ENCODE measurements at places on chromosomes 3 and 15.

DNA sequence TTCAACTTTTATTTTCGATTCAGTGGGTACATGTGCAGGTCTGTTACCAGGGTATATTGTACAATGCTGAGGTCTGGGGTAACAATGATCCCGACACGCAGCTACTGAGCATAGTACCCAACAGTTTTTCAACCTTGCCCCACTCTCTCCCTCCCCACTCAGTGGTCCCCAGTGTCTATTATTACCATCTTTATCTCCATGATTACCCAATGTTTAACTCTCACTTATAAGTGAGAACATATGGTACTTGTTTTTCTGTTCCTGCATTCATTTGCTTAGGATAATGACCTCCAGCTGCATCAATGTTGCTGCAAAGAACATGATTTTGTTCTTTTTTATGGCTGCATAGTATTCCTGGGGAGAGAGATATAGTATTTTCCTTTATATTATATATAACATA, 75.7 kb upstream of the EPHB3 start:
- no peak for DNase-seq

DNA sequence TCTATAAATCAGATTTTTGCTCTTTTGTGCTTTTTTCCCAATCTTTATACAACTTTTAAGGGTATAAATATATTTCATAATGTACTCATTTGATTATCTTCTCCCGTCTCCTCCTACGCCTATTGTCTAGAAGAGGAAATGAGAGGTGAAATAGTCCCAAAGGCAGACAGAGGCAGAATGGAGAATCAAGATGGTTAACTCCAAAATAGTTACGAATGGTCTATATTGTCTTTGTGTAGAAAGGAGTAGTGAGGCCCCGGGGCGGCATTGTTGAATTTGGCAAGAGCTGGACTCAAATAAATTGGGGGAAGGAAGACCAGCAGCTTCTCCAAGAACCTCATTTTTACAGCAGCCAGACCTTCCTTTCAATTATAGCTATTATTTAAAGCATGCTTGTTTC, 23.9 kb downstream of the ITPR1 start:
- DNase-seq, result no peak

- no peak for DNase-seq
These were observed 10.4 kb downstream of the ATP2B2 start for GRCh38 chr3:10495003-10495402.

DNA sequence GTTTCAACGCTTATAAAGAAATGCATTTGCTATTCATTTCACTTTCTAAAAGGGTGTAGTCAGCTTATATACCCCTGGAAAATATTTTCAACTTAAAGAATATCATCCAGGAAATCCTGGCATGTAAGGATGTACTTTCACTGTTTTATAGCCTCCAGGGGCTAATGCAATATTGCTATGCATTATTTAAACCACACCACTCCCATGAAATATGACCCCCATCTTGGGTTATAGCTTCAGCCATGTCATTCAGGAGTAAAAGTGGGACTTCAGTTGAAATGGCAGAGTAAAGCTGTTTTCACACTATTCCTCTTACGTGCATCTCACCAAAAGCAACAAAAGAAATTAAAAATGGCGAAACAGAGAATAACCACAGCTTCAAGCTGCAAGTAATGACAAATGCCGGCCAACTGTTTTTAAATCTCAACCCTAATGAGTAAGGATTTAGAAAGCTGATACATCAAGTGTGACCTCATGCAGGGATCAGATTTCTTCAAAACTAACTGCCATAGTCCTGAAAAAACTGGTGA, 84.5 kb downstream of the COL6A6 start:
- DNase-seq, result no peak

DNA sequence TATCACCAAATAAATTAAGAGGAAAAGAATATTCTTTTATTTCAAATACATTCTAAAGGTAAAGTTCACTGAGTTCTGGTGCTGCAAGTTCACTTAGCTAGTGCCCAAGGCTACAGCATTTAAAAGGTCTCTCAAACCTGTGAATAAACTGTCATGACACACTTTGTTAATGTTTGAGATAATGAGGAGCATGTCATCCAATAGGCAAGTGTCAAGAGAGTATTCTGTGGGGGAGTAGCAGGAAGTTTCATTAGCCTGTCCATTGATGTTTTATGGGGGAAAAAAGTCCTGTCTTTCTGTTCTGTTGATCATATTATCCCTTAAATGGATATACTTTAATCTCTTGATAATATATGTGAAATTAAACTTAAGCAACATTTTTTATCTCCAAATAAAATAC, 4.0 kb downstream of the SPESP1 start:
- no peak for DNase-seq

GRCh38 chr15:72318408-72318942, 1.5 kb downstream of the CELF6 start:
- DNase-seq, result no peak

- no peak for DNase-seq
These were observed 283.1 kb downstream of the NEK10 start for GRCh38 chr3:27085829-27086730.

DNA sequence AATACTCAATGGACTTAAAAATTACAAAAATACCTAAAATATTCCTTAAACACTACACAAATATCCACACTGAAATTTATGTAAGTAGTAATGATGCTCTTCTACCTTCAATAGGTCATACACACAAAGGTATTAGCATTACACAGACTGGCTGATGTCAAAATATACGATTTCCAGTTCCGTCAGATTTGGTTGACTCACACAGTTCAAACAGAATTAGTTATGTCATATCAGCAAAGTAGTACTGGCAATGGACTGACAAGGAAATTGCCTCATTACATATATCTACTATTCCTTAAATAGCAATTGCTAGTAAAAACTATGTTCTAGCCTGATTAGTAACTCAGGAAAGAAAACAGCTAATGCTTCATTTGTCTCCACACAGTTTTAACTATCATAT, 70.8 kb downstream of the ADAM10 start:
- DNase-seq, result no peak

GRCh38 chr3:3586843-3587646, 212.2 kb upstream of the LRRN1 start:
- DNase-seq, result peak; percentile 40

DNA sequence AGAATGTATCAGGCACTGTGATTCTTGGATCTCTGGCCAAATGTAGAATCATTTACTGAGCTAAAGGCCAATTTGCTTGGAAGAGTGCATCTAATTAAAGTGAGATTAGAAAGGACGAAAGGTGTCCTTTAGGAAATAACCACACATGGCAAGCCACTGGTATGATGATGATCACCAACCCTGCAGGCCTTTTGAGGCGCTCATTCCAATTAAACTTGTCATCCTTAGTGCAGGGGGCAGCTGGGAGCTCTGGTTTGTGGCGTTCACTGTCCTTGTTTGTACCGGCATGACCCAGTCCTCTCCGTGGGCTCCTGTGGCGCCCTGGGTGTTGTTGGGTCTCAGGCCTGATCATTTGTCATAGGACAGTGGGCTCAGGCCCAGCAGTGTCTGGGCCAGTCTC, 11.0 kb downstream of the LIMD1 start:
- no peak for DNase-seq

DNA sequence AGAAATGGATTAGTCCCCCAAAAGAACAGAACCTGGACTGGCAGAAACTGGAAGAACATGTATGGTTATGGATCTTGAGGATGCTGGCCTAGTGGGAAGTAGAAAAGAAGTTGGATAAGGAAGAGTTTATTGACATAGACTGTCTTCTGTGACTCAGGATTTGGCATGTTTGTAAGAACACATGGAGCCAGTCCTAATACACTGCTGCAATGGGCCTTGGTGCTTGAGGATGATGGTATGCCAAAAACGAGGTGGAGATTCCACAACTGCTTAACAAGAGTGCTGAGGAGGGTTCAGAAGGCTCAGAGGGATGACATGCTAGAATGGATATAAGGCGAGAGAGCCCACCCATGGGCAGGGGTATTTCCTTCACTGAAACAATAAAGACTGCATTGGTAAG, 22.4 kb downstream of the LZTFL1 start:
- no peak for DNase-seq

- peak; percentile 77 for DNase-seq
These were observed 156.2 kb downstream of the NLGN1 start for GRCh38 chr3:173553635-173554280.

GRCh38 chr3:14133188-14133800, 8.4 kb downstream of the TMEM43 start:
- DNase-seq, result no peak

DNA sequence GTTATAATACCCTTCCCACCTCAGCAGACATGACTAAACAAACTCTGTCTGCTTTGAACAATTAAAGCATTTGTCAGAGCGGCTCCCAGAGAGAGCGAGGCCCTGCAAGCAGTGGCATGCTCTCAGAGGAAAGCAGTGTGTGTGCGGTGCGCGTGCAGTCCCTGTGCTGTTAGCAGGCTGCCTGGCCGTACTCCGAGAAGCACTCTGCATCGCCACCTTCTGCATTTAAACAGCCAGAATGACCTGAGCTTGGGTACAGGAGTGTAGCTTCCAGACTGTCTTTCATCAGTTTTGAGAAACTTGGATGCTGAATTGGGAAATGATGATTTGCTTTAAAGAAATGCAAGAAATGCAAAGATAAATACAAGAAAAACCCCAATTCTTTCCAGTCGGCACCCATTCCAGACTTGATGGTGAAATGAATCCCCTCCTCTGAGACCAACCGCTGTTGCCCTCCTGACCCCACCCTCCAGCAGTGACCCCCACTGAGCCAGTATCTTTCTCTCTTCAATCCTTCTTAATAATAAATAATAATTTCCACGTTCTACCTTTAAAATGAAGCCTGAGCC, 113.5 kb downstream of the VGLL4 start:
- peak; percentile 77 for DNase-seq

- DNase-seq, result no peak
These were observed 248.4 kb downstream of the CPNE4 start for GRCh38 chr3:131786386-131786785.

DNA sequence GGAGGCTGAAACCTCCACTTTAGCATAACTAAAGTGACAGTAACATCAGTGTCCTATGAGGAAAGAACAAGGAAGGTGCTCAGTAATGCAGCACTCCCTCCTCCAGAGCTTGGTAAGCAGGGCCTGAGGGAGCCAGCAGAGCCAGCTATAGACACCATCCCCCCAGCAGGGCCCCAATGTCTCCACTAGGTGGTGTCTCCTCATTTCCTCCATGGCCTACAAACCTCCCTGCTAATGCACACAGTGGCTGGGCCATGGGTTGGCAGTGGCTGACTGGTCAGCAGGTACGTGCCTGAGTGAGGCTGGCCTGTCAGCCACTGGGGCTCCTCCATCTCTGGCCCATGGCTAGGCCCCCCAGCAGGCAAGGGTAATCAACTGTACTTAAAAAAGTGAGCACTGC, 13.6 kb downstream of the MRPS25 start:
- DNase-seq, result no peak

GRCh38 chr3:154095832-154096421, 25.3 kb upstream of the ARHGEF26 start:
- DNase-seq, result no peak

- DNase-seq, result no peak
These were observed 211.7 kb downstream of the FGF12 start for GRCh38 chr3:192515664-192516045.

GRCh38 chr15:64847876-64848716, 6.4 kb downstream of the PLEKHO2 start:
- no peak for DNase-seq

DNA sequence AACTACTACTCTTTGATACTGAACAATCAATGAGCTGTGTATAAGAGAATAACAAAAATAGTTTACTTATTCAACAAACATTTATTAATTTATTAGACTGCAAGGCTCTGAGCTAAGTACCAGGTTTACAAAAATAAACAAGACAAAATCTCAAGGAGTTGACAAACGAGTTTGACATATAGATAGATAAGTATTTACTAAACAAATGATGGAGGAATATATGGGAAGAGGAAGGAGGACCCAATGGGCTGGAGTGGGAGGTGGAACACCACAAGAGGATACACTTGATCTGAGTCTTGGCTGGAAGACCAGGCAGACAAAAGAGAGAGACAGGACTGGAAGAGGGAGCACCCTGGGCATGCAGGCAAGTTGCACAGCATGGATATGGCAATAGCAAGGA, 47.5 kb upstream of the FSIP1 start:
- no peak for DNase-seq

DNA sequence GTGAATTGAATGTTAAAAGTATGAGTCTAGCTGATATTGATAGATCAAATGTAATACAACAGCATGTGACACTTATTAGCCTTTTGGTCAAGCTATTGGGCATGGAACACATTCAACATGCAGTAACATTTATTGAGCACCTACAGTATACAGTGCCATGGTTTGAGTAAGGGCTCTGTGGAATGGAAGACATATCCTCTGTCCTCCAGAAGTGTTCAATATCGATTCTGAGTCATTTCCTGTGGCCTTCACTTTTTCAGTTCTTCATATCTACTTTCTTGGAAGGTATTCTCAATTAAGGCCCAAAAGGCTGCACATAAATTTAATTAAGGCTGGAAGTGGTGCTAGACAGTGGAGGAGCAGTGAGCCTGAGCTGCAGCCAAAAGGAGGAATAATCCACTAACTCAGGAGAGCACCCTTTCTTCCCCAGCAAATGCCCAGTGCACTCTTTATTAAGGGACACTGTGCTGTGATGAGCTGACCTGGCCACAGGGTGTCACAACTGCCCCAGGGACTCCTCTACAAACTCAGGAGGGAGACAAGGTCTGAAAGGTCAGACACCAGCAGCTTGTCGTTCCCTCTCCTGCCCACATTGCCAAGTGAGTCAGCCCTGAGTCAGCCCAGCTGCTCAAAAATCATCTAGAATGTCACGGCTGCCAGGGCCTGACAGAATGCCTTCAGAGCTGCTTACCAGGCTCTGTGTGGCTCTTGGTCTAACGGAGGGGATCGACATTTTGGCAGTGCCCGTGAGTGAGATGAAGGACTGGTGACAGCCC, 544.8 kb downstream of the AGBL1 start:
- peak; percentile 44 for DNase-seq

- DNase-seq, result no peak
These were observed 3.0 kb upstream of the SPG11 start for GRCh38 chr15:44666210-44667038.

DNA sequence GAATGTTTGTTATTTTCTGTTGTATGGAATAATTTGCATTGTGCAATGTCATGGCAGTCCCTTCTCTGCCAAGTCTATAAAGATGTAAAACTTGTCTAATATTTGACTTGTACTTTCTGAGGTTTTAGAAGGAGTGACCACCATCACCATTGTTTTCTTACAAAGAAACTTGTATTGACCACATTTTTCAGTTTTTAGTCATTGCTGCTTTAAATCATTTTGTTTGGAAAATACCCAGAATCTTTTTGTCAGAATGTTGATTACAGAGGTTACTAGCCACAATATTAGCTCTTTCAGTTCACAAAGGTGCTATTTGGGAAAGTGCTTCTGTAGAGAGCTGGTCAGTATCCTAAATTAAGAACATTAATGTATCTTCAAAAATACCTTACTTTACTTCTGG, 532.4 kb upstream of the GBE1 start:
- DNase-seq, result no peak

GRCh38 chr3:40623567-40623966, 98.8 kb downstream of the ZNF621 start:
- no peak for DNase-seq
